Spinal cord (tissue), 10 donors: ENCODE measurements at places on chromosomes 5 and 9. TPM values are rescaled to one million over a fixed set of nuclear protein-coding genes. Genes with fewer than 3 reads are reported as not detected.

The ACSL6 gene
- total RNA-seq: 27.9 TPM

DNA sequence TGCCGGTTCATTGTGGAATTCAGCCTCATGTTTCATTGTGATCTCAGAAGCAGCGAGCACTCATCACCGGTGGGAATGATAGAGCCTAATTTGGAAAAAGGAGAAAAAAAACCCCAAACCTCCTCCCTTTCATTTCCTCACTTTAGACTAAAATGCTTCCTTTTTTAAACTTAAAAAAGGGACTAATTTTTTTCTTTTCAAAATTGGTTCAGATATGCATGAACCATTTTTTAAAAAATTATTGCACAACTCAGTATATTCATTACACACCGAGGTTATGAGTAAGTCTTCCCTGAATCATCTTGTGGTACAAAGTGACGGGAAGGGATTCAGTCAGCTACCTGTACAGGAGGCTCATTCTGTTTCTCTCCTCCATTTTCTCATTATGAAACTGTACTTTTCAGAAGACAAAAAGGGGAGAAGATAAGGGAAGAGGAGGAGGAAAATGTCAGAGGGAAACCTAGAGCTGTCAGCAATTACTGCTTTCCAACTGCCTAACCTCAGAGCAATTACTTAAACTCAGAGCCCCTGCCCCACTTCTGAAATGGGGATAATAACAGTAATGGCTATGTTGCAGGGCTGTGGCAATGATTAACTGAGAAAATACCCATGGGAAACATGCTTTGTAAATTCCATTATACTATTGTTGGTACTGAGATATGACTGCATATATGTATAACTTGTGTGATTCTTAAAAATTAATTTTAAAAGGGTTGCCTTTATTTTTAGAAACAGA lies 24.0 kb downstream of the GALNT10 start:
- no peak for DNase-seq

- no peak for DNase-seq
Observed at GRCh38 chr5:107887166-107887943, 216.6 kb upstream of the EFNA5 start.

The PCDHA6 gene
- 3.0 TPM for total RNA-seq

The CER1 gene
- total RNA-seq: 0.79 TPM

DNA sequence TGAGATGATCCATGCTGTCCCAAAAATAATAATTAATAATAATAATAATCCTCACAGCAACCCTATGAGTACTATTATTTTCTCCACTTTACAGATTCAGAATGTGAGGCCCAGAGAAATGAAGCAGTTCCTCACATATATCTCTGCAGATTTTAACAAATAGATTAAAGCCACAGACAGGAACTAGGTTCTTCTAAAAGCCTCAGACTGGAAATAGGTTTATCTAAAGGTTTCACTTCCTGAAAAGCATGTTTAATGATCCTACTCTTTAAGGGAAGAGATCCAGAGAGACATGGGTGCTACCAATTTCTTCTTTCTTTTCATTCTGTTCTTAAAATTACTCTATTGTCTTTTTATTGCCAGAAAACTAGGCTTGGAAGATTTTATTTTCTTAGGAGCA lies 1079.4 kb upstream of the COX7C start:
- DNase-seq: no peak
